Stimulated activated CD8-positive, alpha-beta memory T cell treated with anti-CD3 and anti-CD28 coated beads, Interleukin-4, amount 100 ng/mL, for 1 hour (primary cell): ENCODE measurements at places on chromosomes 6 and 20.

- DNase-seq, result no peak
Measured at GRCh38 chr20:4159765-4160490, 144.6 kb upstream of the RNF24 start.

DNA sequence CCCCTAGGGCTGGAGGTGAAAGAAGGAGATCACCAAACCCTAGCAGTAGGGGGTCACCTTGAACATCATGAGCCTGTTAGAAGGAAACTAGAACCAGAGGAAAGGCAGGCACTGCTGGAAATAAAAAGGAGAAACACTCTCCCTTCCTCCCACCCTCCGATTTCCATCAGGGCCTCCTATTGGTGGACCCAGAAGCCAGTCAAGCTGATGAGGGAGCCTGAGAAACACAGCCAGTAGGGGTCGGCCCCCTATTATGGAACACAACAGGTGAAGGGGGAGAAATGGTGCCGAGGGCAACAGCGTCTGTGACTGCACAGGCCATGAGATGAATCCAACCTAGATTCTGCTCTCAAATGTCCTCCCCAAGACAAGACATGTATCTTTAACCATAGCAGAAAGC, 156.1 kb upstream of the LRFN2 start:
- DNase-seq, result no peak

- no peak for DNase-seq
Measured at GRCh38 chr6:160265869-160266476, 7.4 kb upstream of the SLC22A2 start.

- DNase-seq, result no peak
Measured at GRCh38 chr20:8645326-8645725, 423.6 kb upstream of the PLCB4 start.

DNA sequence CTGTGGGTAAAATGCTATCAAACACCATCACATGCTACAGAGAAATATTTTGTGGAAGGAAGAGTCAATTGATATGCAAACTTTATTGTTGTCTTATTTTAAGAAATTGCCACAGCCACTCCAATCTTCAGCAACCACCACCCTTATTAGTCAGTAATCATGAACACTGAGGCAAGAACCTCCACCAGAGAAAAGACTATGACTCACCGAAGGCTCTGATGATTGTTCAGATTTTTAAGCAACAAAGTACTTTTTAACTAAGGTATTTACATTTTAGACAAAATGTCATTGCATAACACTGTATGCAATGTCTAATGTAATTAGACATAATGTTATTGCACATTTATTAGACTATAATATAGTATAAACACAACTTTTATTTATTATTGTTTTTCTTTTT, 26.2 kb upstream of the MMP24 start:
- DNase-seq, result no peak
